GOT3 (cell line): ENCODE measurements at places on chromosomes 2 and 18.

DNA sequence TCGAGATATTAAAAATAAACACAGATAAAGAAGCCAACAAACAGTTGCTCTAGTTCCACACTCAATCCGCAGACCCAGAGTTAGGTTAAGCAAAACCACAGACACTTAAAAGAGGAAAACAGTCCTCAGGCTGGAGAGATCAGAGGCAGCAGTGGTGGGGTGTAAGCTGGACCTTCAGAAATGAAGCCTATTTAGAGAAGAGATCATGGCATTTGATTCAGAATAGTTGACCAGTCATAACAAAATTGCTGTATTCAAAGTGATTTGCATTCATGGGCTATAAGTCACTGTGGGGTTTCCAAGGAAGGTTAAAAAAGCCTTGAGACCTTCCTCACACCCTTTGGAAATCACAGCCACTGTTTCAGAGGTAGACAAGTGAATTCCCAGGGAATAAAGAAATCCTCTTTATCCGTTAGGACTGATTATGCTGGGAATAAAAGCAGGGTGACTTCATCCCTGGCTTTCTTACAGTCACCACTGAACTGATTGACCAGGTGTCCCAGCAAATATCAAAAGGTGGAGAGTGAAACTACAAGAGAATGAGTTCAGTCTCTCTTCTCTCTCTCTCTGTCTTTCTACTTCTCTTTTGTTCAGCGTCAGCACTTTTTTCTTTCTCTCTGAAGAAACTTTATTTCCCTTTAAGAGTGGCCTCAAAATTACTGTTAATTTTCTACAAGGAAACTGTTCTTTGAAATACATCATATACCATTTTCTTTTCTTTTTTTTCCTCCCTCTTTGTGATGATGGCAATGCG lies 171.8 kb upstream of the PIK3C3 start:
- no peak for DNase-seq

- DNase-seq, result no peak
These were observed 194.9 kb upstream of the BOD1L2 start for GRCh38 chr18:56952026-56952425.

- no peak for DNase-seq
These were observed 6.8 kb upstream of the TPO start for GRCh38 chr2:1406434-1406833.

DNA sequence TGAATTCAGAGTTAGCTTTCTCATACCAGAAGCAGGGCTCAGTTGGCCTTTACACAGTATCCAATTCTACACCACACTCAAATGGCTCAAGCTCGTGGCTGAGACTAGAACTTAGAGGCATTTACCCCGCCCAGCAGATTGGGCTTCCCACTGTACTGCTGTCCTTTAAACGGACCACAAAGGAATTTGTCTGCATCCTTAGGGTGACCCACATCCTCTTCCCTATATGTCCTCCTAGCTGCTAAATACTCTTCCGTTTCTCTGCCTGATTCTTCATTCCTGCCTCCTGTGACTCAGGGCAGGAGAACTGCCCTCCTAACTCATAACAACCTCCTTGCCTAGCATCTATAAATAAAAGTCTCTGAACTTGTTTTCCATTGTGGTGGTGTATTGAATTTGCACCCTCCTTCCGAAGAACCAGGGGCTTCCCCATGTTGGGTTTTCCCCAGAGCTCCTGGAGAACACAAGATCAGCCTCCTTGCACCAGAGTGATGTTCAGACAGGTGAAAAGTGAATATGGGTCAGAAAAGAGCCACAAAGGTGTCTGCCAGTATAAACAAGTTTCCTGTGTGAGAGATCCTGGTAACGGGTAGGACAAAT lies 32.0 kb upstream of the MC4R start:
- no peak for DNase-seq

GRCh38 chr2:69237070-69237670 lies 149.9 kb downstream of the GFPT1 start:
- DNase-seq, result no peak

- DNase-seq, result no peak
These were observed 1.4 kb downstream of the CAD start for GRCh38 chr2:27218614-27219013.

- DNase-seq, result no peak
These were observed 11.1 kb upstream of the TACR1 start for GRCh38 chr2:75210409-75210808.

GRCh38 chr2:229514273-229514895 lies 200.0 kb downstream of the DNER start:
- no peak for DNase-seq

DNA sequence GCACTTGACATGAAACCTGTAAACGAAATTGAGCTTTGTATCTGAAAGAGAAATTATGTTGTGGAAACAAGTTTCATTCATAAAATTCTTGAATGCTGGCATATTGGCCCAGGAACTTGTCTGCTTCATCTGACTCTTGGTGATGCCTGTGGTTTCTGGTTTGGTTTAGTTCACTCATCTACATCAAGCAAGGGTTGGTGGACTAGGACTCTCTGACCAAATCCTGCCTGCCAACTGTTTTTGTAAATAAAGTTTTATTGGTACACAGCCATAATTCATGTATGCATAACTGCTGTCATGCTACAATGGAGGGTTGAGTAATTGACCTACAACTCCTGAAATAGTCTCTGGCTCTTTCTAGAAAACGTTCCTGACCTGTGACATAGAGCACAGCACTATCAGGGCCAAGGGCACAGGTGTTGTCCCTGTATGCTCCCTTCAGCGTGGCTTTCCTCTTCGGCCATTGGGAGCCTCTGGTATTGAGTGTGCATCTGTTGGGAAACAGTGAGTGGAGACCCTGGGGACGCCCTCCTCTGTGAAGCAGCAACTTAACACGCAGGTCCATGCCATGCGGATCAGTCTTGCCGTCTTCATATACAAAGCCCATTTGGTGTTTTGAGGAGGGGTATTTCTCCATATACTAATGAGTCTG lies 226.3 kb downstream of the SH3RF3 start:
- DNase-seq, result no peak

DNA sequence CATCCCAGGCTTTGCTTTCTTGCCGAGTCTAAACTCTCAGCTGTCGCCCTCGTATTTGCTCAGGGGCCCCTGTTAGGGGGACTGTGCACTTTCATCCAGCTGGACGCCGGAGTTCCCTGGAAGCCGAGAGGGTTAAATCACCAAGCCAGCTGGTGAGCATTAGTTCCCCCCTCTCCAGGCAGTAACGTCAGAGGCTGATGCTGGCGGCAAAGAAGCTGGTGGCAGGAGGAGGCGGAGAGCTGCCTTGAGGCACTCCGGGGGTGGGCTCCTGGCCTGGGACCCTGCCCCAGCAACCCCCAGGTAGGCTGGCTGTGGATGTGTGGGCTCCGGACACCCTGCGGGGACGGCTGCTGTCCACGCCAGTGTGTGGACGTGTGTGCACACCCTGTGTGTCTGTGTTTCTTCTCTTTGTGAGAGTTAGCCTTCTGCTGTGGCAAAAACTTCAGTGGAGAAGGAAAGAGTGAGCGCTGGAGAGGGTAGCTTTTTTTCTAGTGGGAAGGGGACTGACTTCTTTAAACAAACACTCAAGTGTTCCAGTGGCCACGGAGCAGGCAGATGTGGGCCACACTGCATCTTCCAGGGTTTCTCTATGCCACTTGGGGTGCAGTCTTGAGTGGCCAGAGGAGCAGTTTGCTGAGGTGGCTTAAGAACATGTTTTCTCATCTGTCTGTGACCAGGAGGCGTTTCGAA lies 84.7 kb downstream of the GLI2 start:
- DNase-seq, result no peak

- DNase-seq, result no peak
These were observed 50.5 kb downstream of the XRCC5 start for GRCh38 chr2:216159646-216160045.
